ENCODE measurements at places on chromosomes 3 and 15. TPM values are rescaled to one million over a fixed set of nuclear protein-coding genes. Genes with fewer than 3 reads are reported as not detected.

DNA sequence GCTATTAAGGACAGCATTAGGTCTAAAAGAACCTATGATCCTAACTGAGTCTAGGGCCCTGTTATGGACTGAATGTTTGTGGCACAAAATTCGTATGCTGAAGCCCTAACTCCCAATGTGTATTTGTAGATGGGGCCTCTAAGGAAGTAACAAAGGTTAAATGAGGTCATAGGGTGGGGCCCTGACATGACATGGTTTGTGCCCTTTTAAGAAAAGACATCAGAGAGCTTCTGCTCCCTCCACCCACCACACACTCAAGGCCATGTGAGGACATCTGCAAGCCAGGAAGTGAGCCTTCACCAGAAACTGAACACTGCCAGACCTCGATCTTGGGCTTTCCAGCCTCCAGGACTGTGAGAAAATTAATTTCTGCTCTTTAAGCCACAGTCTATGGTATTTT is 49.2 kb downstream of the PHC3 start:
- no peak for ATAC-seq

- ATAC-seq: peak; percentile 79
These were observed 47.4 kb upstream of the TPM1 start for GRCh38 chr15:62994975-62995681.

DNA sequence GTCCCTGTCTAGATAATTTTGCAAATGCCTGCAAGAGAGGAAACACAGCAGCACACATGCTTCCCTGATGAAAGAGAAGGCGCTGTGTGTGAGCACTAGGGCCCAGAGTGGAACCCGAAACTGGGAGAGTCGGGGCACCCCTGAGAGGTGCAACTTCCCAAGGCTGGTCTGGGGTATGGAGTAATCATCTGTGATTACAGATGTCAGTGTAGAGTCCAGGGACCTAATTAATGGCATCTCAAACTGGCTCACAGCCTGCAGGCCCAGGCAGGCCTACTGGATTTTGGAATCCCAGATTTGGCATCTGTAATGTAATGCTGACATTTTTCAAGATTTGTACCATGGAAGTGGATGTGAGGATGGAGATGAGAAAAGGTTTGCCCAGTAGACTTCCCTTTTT is 29.4 kb downstream of the PGPEP1L start:
- no peak for ATAC-seq

DNA sequence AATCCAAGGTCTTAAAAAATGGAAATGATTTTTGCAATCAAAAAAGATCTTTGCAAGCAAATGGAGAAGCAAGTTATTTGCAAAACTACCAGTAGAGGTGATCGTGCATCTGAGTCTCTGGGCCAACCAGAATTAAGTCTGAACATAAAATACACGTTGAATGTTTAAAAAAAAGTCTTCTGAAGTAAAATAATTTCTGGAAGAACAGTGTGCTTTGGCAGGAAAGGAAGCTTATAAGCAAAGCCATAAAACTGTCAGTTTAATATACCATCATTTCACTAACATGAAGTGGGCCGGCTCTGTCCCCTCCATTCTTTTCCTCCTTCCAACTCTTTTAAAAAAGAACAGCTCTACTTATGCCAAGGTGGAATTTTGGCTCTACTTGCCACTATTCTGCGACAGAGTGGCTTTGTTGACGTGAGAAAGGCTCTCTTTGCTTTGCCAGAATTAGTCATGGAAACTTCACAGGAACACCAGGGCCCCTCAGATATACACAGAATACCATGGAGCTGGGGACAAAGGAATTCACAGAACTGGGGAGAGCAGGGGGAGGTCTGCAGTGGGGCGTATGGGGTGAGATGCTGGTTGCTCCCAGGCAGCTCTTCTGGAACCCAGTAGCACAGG is 29.8 kb downstream of the FSTL1 start:
- ATAC-seq: peak; percentile 30

DNA sequence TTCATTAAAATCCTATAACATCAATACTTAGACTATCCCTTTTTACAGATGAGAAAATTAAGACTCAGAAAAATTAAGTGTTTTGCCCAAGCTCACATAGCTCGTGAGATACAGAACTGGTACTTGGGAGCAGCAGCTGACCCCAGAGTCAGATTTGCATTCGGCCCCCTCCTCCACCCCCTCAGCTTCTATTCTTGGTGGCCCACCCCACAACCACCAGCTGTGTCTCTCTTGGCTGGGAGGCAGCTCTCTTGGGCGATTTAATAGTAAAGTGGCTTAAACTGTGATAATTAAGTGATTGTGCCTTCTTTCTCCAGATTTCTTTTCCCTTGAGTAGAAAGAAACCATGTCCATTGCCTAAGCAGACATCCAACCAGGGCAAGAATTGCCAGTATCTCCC is 203.6 kb upstream of the PDZRN3 start:
- ATAC-seq: no peak

DNA sequence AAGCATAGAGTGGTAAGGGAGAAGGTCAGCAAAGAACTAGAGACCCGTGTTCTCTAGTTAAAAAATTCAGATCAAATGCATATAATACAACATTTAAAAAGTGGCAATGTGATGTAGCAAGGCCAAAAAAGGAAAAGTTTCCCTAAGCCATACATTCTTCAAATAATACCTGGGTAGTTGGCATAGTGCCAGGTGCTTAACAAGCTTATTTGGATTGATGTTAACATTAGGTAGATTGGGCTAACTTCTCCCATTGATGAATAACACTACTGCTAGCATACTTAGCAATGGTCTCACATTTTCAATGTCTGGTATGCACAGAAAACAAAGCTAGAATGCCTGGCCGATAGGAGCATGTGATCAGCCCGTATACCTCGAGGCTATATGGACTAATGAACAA is 283.6 kb upstream of the RARB start:
- ATAC-seq: no peak

DNA sequence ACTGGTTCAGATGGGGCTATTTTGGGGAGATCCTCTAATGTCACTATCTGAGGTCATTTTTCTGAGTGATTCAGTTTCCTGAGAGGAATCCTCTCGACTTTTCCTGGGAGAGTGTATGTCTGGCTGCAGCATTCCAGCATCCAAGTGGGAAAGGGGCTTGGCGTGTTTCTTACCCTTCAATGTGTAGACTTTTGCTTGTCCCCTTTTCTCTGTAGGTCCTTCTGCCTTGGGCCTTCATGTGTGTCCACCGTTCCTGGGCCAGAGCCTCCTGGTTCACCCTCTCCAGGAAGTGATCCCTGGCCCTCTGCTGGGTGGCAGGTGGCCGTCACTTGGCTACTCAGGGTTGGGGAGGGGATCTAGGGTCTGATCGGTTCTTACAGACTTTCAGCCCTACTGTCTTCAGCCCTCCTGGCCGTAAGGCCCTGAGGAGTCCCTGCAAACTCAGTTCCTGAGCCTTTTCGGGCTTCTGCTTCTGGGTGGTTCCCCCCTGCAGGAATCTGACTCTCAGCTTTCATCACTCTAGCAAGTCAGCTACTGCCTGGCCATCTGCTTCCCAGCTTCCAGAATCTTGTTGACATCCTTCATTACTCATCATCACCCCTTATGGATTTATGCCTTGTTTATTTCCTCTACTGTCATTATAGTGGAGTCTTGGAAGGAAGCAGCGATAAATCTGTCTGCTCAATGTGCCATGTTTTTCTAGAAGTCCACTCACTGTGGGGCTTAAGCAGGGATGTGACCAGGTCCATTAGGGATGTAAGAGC is 36.5 kb downstream of the GOLGA6L10 start:
- peak; percentile 95 for ATAC-seq

DNA sequence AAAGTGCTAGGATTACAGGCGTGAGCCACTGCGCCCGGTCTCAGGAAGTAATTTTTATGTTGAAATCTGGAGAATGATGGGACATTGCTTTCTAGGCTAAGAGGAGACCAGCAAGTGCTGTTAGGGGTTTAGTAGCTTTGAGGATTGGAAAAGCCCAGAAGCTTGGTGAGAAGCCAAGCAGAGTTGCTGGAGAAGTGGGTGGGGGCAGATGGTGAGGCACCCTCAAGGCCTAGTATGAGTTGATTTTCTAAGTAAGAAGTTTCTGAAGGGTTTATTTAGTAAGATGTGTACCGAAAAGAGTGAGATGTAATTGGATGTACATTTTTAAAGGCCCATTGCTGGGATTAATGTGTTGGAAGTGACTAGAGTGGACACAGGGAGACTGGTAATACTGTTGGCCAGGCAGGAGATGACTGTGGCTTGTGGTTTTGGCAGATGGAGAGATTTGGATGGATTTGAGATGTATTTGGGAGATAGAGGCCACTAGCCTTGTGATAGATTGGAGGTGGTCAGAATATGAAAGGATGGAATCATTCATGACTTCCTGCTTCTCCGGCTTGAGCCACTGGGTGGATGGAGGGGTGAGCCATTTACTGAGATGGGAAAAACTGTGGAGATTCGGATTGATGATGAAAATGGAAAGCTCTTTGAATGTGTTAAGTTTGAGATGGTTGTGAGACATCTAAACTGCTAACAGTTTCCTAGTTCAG is 2.3 kb downstream of the LRRC28 start:
- ATAC-seq: no peak

GRCh38 chr15:99123713-99124451 is 19.0 kb downstream of the SYNM start:
- peak; percentile 94 for ATAC-seq

GRCh38 chr3:8891774-8892173 is 71.5 kb downstream of the RAD18 start:
- ATAC-seq: no peak

- ATAC-seq: no peak
These were observed 13.1 kb upstream of the KCTD6 start for GRCh38 chr3:58478781-58479180.

DNA sequence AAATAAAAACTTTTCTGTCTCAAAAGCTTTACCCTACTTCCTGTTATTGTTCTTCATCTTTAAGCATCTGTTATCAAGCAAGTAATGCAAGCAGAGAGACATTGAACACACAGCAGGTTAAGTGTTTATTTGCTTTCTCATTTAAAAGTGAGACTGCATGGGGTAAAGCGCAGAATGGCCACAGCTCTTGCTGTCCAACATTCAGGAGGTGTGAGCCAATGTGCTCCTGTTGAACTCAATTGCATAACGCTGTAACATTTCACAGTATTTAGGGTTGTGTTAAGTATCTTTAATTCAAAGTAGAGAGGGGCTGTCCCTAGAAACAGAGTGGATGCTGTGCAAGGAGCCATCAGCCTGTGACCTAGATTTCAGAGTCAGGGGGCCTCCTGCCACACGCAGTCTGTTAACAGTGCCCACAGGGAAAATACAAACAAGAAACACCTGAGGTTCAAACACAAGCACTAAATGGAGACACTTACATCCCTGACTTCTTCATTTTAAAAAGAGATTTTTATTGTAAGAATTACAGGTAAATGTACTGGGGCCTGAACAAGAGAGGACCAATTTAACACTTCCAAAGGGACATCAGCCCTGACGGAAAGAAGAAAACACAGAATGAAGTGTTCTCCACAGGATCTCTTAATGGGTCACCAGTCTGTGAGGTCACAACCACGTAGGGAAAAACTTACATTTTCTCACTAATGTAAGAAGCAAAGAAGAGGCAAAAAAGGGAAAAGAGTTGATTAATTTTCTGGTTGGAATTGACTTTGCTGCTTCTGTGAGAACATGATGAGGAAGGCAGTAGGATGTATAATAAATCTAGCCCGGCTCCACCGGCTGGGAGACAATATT is 815.1 kb downstream of the VGLL3 start:
- peak; percentile 12 for ATAC-seq

- no peak for ATAC-seq
These were observed 86.1 kb upstream of the NTRK3 start for GRCh38 chr15:88342666-88343065.

- no peak for ATAC-seq
These were observed 174.2 kb upstream of the ATP11B start for GRCh38 chr3:182618981-182619591.

DNA sequence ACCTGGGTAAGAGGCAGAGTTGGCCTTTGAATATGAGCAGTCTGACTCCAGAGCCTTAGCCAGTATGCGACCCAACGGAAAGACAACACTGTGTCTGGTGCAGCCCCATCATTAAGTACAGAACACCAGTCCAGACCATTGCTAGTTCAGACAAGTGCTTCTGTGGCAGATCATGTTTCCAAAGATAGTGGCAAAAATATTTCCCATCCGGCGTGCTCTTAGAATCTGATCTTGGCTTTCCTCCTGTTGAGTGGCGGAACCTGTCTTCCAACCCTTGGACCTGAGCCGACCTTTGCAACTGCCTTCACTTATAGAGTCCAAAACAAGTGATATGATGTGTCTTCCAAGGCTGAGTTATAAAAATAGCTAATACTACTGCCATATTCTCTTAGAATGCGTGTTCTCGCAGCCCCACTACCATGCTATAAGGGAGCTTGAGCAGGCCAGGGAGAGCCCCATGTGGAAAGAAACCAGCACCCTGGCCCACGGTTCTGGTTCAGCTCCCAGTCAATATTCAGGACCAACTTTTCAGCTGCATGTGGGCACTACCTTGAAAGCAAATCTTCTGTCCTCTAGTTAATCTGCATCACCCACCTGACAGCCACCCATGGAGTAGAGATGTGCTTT is 322.4 kb upstream of the SLCO3A1 start:
- no peak for ATAC-seq

GRCh38 chr3:18657858-18658820 is 233.0 kb upstream of the SATB1 start:
- ATAC-seq: no peak

- no peak for ATAC-seq
These were observed 120.0 kb downstream of the SSR3 start for GRCh38 chr3:156434921-156435320.

- ATAC-seq: no peak
These were observed 17.8 kb upstream of the AKAP13 start for GRCh38 chr15:85362436-85363081.

GRCh38 chr15:24955531-24955921 is 739 bp downstream of the SNRPN start:
- peak; percentile 14 for ATAC-seq

- no peak for ATAC-seq
These were observed 71.2 kb upstream of the ITGA11 start for GRCh38 chr15:68503213-68503612.

DNA sequence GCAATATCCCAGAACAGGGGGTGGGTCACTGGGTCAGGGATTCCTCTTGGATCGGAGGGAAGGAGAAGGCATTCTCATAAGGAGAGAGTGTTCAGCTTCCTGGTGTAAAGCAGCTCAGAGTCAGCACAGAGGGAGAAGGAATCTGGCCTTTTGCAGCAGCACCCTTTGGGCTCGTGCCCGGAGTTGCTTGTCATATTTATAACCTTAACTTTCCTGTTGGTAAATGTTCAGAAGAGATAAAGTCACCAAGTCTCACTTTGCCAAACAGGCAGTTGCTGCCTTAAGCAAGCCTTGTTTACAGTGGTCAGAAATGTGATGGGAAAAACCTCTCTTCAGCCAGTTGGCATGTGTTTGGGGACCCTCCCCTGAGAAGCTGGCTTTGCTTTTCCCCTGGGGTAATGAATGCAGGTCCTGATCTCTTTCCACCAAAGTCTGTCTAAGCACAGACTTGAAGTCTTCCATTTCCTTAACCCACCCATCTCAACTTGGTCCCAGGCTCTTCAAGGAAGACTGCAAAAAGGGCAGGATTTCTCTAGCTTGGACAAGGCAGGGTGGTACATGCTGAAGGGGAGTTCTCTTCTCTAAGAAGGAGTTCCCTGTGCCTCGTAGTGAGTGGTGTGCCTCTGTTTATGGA is 206.9 kb upstream of the BHLHE40 start:
- ATAC-seq: no peak

Gene MME
- 0.75 TPM for total RNA-seq

Gene DCP1A
- total RNA-seq: 21.1 TPM

Gene GRM2
- total RNA-seq: 0.56 TPM

Gene PEX11A
- 14.0 TPM for total RNA-seq

Gene VPS33B
- 15.7 TPM for total RNA-seq

Gene ZNF80
- 0.19 TPM for total RNA-seq

Gene MAP6D1
- 3.5 TPM for total RNA-seq

Gene KCNMB3
- 3.0 TPM for total RNA-seq

Gene C3orf38
- 24.1 TPM for total RNA-seq

Gene TMC3
- 0.35 TPM for total RNA-seq

Gene CILP
- 0.16 TPM for total RNA-seq

Gene LCTL
- 0.27 TPM for total RNA-seq
